Activated T-helper 2 cell treated with anti-CD3 and anti-CD28 coated beads, Interferon-gamma antibody, Interleukin-2, Interleukin-4, amounts not matched to agents 10 μg/mL and 5 μg/mL and 100 μg/mL, durations not matched to agents 14 hours and 24 hours and 36 hours (primary cell): ENCODE measurements at places on chromosomes 2 and 18. TPM values are rescaled to one million over a fixed set of nuclear protein-coding genes. Genes with fewer than 3 reads are reported as not detected.

The SLC9A2 gene
- not detected in 2 replicates for total RNA-seq

The TRIM43 gene
- total RNA-seq: 0.11 and 0.25 TPM in 2 replicates

The RNF125 gene
- 82.5 and 83.6 TPM in 2 replicates for total RNA-seq

- no peak overlapping the region for H3K4me3 ChIP-seq
- peaks cover 8% of the 10 kb centered on the region for H3K4me1 ChIP-seq
- no peak for DNase-seq
- H3K27me3 ChIP-seq: no peaks in the 10 kb centered on the region
- H3K27ac ChIP-seq: no peak overlapping the region
Measured at GRCh38 chr2:9462886-9463697, 11.3 kb upstream of the IAH1 start.

DNA sequence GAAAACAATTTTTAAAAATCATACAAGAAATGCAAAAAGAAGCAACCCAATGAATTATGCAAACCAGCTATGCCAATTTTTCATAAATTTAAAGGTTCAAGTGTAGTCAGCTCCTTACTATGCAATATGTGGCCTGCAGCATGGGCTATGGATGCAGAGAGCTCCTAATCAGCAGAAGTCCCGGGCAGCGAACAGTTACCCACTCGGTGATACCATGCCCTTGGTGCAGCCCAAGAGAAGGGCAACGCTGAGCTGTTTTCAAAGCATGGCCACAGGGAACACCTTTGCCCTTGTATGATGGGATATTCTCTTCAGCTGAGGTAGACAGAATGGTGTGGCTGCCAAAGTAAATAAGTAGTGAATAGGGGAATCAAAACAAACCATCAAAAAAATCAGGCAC, 17.3 kb upstream of the ARL5A start:
- DNase-seq: no peak
- no peak overlapping the region for H3K27ac ChIP-seq
- H3K27me3 ChIP-seq: peaks cover 22% of the 10 kb centered on the region
- H3K4me1 ChIP-seq: no peaks in the 10 kb centered on the region
- H3K36me3 ChIP-seq: no peaks in the 10 kb centered on the region
- no peak overlapping the region for H3K4me3 ChIP-seq

DNA sequence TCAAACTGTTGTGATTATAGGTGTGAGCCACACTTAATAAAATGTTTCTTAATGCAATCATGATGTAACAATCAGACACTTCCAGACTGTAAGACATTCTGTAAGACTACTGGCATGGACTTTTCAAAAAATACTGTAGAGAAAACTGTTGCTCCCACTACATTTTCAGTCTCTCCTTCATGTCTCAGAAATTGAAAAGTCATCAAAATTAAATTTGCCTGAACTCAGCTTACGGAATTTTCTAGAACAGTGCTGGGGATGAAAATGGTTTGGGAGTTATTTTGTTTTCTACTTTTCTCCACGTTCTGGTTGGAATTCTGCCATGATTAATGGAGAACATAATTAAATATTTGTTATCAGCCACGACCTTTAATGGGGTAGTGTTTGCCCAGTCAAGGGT, 26.8 kb upstream of the TACR1 start:
- H3K4me3 ChIP-seq: no peak overlapping the region
- no peaks in the 10 kb centered on the region for H3K4me1 ChIP-seq
- no peak overlapping the region for H3K27ac ChIP-seq

DNA sequence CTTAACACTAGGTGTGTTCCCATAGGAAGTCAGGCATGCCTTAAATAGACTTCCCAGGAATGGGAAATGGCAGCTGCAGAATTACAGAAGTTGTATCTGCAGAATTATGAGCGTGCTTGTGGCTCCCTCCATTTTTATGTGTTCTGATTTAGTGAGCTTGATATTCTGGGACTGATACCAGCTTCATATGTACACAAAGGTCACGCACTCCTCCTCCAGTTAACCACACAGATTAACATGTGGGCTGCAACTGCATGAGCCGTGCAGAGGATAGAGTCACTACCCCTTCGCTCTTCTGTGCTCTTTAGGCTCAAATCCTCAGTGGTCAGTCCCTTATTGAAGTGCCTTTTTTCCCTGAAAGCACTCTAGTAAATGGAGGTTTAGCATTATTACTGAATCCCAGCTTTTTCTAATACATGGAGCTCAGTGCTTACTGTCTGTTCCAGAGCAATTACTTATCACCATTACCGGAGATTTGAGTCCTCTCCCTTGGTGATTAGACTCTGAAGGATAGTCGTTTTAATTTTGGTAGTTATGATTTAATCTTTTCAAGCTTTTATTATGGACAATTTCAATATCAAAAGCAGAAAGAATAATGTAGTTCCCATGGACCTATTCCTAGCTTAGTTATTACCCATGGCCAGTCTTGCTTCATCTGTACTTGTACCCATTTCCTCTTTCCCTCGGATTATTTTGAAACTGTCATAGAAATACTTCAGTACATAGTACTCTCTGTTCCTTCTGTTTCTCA, 238.3 kb downstream of the PRKCE start:
- no peak overlapping the region for H3K4me3 ChIP-seq
- DNase-seq: no peak
- H3K36me3 ChIP-seq: no peaks in the 10 kb centered on the region
- H3K27ac ChIP-seq: no peak overlapping the region
- H3K4me1 ChIP-seq: peaks cover 38% of the 10 kb centered on the region

GRCh38 chr18:62126737-62127136, 60.1 kb downstream of the PIGN start:
- DNase-seq: no peak
- no peak overlapping the region for H3K27ac ChIP-seq
- peaks cover 7% of the 10 kb centered on the region for H3K4me1 ChIP-seq
- peaks cover 5% of the 10 kb centered on the region for H3K36me3 ChIP-seq

GRCh38 chr18:23200756-23201155, 65.5 kb downstream of the CABLES1 start:
- DNase-seq: no peak
- H3K36me3 ChIP-seq: peaks cover 71% of the 10 kb centered on the region
- H3K4me3 ChIP-seq: no peak overlapping the region
- H3K27me3 ChIP-seq: no peaks in the 10 kb centered on the region
- peaks cover 11% of the 10 kb centered on the region for H3K4me1 ChIP-seq

- H3K27ac ChIP-seq: no peak overlapping the region
- DNase-seq: no peak
- H3K27me3 ChIP-seq: peaks cover 24% of the 10 kb centered on the region
- peaks cover 9% of the 10 kb centered on the region for H3K4me1 ChIP-seq
Measured at GRCh38 chr2:42085706-42086487, 38.1 kb downstream of the PKDCC start.
